ENCODE measurements at places on chromosomes 12 and 14.
A peak's percentile ranks its signal among the peaks of the same experiment; 100 is the strongest.

GRCh38 chr12:26287671-26288381 lies 92.5 kb downstream of the SSPN start:
- no peak for DNase-seq

GRCh38 chr12:101480849-101481248 lies 5.7 kb downstream of the SPIC start:
- DNase-seq, result no peak

DNA sequence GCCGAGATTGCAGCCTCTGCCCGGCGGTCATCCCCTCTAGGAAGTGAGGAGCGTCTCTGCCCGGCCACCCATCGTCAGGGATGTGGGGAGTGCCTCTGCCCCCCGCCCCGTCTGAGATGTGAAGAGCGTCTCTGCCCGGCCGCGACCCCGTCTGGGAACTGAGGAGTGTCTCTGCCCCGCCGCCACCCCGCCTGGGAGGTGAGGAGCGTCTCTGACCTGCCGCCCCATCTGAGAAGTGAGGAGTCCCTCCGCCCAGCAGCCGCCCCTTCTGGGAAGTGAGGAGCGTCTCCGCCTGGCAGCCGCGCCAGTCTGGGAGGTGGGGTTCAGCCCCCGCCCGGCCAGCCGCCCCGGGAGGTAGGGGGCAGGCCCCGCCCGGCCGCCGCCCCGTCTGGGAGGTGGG lies 544.0 kb downstream of the CCER1 start:
- DNase-seq, result no peak

DNA sequence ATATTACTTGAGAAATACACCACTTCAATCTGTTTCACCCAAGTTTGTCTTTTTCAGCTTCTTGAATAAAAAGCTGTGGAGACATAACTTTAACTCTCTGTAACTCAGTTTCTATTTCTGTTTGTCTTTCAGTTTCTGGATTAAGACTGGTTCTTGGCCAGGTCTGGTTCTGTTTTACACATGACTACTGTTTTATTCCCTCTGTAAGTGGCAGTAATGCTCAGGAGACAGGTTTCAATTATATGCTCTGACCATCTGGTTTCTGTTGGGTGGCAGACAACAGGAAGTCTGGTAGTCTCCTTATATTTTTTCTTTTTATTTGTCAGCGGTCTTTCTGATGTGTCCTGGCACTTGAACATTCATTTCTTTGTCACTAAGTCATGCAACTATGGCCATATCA lies 102.9 kb downstream of the RPS29 start:
- no peak for DNase-seq

GRCh38 chr12:112096667-112097066 lies 11.9 kb downstream of the NAA25 start:
- no peak for DNase-seq

DNA sequence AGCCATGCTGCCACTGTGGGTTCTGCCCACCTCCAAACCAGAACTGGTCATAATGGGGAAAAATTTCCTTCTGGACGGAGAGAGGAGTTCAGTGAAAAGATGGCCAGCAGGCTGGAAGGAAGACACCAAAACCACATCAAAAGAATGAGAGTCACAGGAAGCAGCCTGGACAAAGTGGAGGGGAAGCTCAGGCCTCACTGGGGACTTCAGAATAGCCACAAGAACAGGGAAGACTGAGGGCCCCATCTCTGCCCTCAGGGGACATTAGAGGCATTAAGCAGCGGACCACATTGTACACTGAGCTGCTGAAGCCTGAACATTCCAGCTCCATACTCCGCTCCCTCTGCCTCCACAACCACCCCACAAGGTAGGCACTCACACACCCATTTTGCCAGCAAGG lies 119.6 kb upstream of the COCH start:
- no peak for DNase-seq

DNA sequence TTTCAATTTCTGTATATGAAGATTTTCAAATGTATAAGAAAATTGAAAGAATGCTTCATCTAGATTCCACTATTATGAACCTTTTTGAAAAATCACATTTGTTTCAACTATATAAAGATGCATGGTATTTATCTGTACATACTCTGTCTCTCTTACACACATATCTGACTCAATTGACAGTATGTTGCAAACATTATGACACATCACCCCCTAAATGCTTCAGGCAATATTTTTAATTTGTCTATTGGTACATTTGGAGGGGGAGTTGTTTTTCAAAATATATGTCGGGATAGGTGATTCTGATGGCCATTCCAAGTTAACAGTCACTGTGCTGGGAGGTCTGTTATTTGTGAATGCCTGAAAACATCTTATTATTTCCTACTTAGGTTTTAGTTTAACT lies 14.4 kb downstream of the PCNX1 start:
- no peak for DNase-seq

- DNase-seq, result no peak
These were observed 241.7 kb downstream of the AEBP2 start for GRCh38 chr12:19681007-19681406.

GRCh38 chr14:55556929-55557623 lies 22.9 kb upstream of the KTN1 start:
- peak; percentile 36 for DNase-seq

- DNase-seq, result no peak
These were observed 386.6 kb upstream of the PRICKLE1 start for GRCh38 chr12:42976122-42976521.

DNA sequence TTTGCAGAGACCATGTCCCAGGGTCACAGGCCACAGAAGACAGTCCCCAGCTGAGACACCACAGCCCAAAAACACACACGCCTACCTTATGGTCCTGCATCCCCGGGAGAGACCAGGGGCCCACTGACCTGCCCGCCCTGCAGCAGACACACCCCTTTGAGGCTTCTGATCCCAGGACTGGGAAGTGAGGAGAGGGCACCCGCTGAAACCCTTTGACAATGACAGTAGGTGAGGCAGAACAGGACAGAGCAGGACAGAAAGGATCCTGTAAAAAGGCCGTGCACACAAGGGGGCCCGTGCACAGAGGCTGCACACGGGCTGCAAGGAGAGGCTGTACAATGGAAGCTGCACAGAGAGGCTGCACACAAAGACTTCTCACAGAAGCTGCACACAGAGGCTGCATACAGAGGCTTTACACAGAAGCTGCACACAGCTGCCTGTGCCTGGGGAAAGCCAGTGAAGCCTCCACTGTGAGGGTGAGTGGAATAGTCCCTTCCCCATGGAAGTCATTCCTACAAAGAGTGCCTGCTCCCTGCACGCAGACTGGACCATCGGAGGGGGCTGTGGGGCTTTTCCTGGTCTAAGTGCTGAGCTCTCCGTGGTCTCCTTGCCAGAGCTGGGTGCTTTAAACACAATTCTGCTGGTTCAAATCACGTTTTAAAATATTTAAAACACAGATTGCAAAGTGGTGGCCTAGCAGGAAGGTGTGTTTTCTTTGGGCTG lies 16.6 kb upstream of the SFSWAP start:
- no peak for DNase-seq

DNA sequence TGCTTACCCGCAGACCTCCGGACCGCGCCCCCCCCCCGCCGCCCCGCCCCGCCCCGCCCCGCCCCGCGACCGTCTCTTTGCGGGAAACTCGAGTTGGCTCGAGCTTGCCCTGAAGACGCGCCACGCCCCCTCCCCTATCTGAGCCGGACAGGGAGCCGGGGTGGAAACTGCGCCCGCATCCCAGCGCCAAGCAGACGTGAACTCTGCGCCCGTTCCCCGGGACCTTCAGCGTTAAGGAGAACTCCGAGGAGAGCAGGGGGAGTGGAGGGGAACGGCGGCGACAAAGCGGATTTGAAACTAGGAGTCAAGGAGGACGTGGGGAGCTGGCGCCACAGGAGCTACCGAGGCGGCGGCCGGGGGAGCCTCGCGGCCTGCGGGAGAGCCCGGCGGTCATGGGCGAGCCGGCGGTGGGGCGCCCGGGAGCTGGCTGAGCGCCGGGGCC lies at the start of gene KCNK13:
Gene KCNK13 (plus strand): TSS at position 310 of the 442 bp plus-strand sequence. CDS start 212 bp downstream, outside the sequence.
- DNase-seq, result peak; percentile 58

DNA sequence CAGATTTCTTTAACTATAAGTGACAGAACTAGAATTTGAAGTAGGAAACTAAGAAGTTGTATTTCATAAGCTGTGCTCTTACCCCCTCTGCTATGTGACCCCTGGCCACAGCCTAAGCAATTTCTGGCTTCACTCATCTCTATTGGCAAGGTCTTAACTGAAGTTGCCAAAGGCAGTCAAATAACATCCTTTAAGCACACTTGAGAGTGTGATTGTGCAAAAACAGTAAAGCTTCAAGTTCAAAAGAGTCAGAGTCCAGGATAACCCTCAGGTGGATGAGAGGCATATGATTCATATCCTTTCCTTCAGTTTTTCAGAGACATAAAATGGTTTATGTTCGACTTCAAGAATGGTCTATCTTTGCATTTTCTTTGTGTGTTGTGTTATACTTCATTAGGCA lies 45.2 kb downstream of the GRIP1 start:
- DNase-seq, result no peak
